ENCODE measurements at places on chromosomes 4 and X. TPM values are rescaled to one million over a fixed set of nuclear protein-coding genes. Genes with fewer than 3 reads are reported as not detected.

Gene GRXCR1
- not detected for total RNA-seq

Gene HMGN5
- total RNA-seq, result 0.50 TPM

Gene PIN4
- 6.0 TPM for total RNA-seq

Gene ETDA
- not detected for total RNA-seq

Gene NUDT11
- total RNA-seq, result 10.2 TPM

Gene SOX3
- total RNA-seq, result not detected

Gene TCEAL6
- total RNA-seq, result not detected

Gene MAGEE2
- not detected for total RNA-seq

Gene FRMPD4
- total RNA-seq, result 1.7 TPM

Gene VCX3A
- not detected for total RNA-seq

Gene HSD17B13
- 0.13 TPM for total RNA-seq

Gene CASP3
- 22.7 TPM for total RNA-seq

Gene SMIM10L2A
- total RNA-seq, result 0.79 TPM

Gene MAGEA11
- not detected for total RNA-seq

Gene UNC5C
- 3.5 TPM for total RNA-seq

Gene IL3RA
- total RNA-seq, result not detected

Gene MBNL3
- 1.3 TPM for total RNA-seq

Gene PCYT1B
- total RNA-seq, result 0.76 TPM

Gene AFF2
- 0.07 TPM for total RNA-seq

Gene TMSB15A
- 0.73 TPM for total RNA-seq

Gene ADGRG2
- 0.07 TPM for total RNA-seq

Gene BGN
- total RNA-seq, result 546 TPM

Gene GLRA3
- not detected for total RNA-seq

Gene CT45A5
- not detected for total RNA-seq

Gene PDGFRA
- total RNA-seq, result 298 TPM

Gene FHDC1
- 0.20 TPM for total RNA-seq

Gene P2RY8
- not detected for total RNA-seq

Gene BTK
- total RNA-seq, result not detected

Gene SHOX
- not detected for total RNA-seq

Gene ARHGAP24
- total RNA-seq, result 36.0 TPM

Gene ALAS2
- total RNA-seq, result not detected

Gene CXCL13
- total RNA-seq, result not detected

Gene PNCK
- total RNA-seq, result 3.1 TPM

Gene OTC
- total RNA-seq, result not detected

Gene PCDH7
- total RNA-seq, result 61.1 TPM

Gene AFAP1
- total RNA-seq, result 134 TPM

Gene ZIC3
- not detected for total RNA-seq

Gene TMEM156
- not detected for total RNA-seq

Gene GPRIN3
- 0.03 TPM for total RNA-seq

Gene SMC1A
- total RNA-seq, result 10.1 TPM

Gene CT55
- not detected for total RNA-seq

Gene GPRASP1
- 4.6 TPM for total RNA-seq

Gene TKTL1
- not detected for total RNA-seq

Gene DYNLT3
- total RNA-seq, result 98.2 TPM

Gene PAGE2
- not detected for total RNA-seq

Gene VCX3B
- total RNA-seq, result not detected

Gene CTAG1B
- not detected for total RNA-seq

Gene CD40LG
- not detected for total RNA-seq

Gene KLF8
- total RNA-seq, result 2.2 TPM

Gene CDX4
- total RNA-seq, result not detected

Gene SSX2B
- not detected for total RNA-seq

Gene DSPP
- not detected for total RNA-seq

Gene ARMCX4
- 4.4 TPM for total RNA-seq

Gene XAGE3
- total RNA-seq, result not detected
